Transverse colon (tissue), 4 donors: ENCODE measurements at places on chromosomes 6 and 20. TPM values are rescaled to one million over a fixed set of nuclear protein-coding genes. Genes with fewer than 3 reads are reported as not detected.
A peak's percentile ranks its signal among the peaks of the same experiment; 100 is the strongest.

DNA sequence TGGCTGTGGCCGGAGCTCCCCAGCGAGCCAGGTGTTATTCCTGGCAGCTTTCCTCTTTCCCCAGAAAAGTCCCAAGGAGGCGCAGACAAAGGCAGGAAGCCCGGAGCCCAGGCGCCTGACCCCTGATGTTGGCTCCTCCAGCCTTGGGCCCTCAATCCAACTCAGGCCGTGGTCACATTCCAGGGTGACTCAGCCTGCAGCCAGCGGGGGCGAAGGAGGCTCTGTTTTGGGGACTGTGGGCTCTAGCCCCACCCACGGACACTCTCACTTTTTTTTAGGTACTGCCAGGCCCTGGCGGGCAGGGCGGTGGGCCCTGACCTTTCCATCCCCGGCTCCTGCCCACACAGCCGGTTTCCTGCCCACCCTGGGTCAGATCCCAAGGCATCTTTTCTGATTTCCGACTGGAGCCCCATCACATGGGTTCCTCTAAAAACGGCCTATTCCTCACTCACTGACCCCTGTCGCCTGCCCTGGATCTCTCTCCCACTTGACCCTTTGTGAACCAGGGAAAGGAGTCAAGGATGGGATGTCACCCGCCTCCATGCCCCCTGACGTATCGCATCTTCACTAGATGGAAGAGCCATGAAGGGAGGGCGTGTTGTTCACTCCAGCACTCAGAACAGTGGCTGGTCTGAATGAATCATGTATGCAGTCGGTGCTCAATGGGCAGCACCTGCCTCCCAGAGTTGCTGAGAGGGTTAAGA, 5.5 kb downstream of the PTGIS start:
- H3K4me3 ChIP-seq, result no peak overlapping the region
- no peaks in the 10 kb centered on the region for H3K4me1 ChIP-seq
- H3K27me3 ChIP-seq, result peaks cover 24% of the 10 kb centered on the region
- peak overlapping the region; percentile 71 for H3K27ac ChIP-seq
- no peaks in the 10 kb centered on the region for H3K36me3 ChIP-seq
- DNase-seq, result peak; percentile 43

- no peak within 1 kb of the TSS for H3K27ac ChIP-seq
- no peaks in the 10 kb centered on the region for H3K27me3 ChIP-seq
- no peak for DNase-seq
- no peak within 1 kb of the TSS for H3K4me3 ChIP-seq
- no peaks in the 10 kb centered on the region for H3K36me3 ChIP-seq
Observed at GRCh38 chr20:45124365-45124764, at the start of gene WFDC12. WFDC12 (minus strand) TSS chr20:45124465; CDS start chr20:45124447, 18 bp downstream.

The PGBD1 gene
- total RNA-seq, result 3.0 TPM

- H3K27ac ChIP-seq, result no peak overlapping the region
- H3K27me3 ChIP-seq, result no peaks in the 10 kb centered on the region
- no peak for DNase-seq
- no peaks in the 10 kb centered on the region for H3K36me3 ChIP-seq
- H3K4me3 ChIP-seq, result no peak overlapping the region
Observed at GRCh38 chr6:158709809-158710208, 60.0 kb downstream of the SYTL3 start.

The KIF25 gene
- total RNA-seq, result not detected

The AFDN gene
- total RNA-seq, result 249 TPM

DNA sequence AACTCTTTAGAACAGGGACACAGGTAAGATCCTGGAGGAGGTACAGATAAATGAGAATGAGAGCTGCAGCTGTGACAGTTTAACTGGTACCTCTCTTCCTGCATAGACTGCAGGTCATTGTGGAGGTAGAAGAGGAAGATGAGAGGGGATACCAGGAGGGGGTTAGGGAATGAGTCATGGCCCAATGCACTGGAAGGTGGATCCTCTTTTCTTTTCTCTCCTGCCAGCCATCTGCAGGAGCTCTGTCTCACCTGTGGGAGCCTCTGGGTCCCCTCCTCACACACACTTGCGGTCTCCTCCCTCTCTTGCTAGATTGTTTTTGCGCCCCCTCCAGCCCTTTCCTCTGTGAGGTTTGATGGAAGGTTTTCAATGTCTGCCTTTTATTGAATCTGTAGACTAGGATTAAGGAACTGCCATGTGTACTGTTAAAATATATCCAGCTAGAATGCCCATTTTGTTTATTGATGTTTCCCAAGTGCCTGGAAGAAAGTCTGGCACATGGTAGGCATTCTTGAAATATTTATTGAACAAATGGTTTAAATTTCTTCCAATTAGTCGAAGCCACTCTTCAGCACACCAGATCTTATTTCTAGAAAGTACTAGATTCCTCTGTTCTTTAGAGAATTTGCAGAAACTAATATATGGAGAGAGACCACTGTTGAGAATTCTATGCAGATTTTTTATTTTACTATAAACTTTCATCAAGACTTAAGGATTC, 13.0 kb downstream of the C6orf163 start:
- H3K36me3 ChIP-seq, result no peaks in the 10 kb centered on the region
- no peak overlapping the region for H3K4me3 ChIP-seq
- no peaks in the 10 kb centered on the region for H3K4me1 ChIP-seq

The AKAP12 gene
- 59.1 TPM for total RNA-seq

The XKR7 gene
- not detected for total RNA-seq

The RPS6KA2 gene
- total RNA-seq, result 16.5 TPM

GRCh38 chr20:49529470-49529869, 38.5 kb downstream of the PTGIS start:
- no peak overlapping the region for H3K27ac ChIP-seq
- H3K4me3 ChIP-seq, result no peak overlapping the region
- H3K36me3 ChIP-seq, result no peaks in the 10 kb centered on the region
- H3K27me3 ChIP-seq, result no peaks in the 10 kb centered on the region
- no peak for DNase-seq

GRCh38 chr6:104404377-104404776, 455.3 kb downstream of the HACE1 start:
- no peaks in the 10 kb centered on the region for H3K36me3 ChIP-seq
- H3K4me1 ChIP-seq, result no peaks in the 10 kb centered on the region
- no peak overlapping the region for H3K4me3 ChIP-seq

- peaks cover 52% of the 10 kb centered on the region for H3K27me3 ChIP-seq
- no peaks in the 10 kb centered on the region for H3K4me1 ChIP-seq
- no peak for DNase-seq
- no peaks in the 10 kb centered on the region for H3K36me3 ChIP-seq
- no peak overlapping the region for H3K4me3 ChIP-seq
Observed at GRCh38 chr20:64168381-64169090, 4.3 kb downstream of the MYT1 start.

The FRS3 gene
- 4.5 TPM for total RNA-seq

The BPIFA3 gene
- total RNA-seq, result not detected

DNA sequence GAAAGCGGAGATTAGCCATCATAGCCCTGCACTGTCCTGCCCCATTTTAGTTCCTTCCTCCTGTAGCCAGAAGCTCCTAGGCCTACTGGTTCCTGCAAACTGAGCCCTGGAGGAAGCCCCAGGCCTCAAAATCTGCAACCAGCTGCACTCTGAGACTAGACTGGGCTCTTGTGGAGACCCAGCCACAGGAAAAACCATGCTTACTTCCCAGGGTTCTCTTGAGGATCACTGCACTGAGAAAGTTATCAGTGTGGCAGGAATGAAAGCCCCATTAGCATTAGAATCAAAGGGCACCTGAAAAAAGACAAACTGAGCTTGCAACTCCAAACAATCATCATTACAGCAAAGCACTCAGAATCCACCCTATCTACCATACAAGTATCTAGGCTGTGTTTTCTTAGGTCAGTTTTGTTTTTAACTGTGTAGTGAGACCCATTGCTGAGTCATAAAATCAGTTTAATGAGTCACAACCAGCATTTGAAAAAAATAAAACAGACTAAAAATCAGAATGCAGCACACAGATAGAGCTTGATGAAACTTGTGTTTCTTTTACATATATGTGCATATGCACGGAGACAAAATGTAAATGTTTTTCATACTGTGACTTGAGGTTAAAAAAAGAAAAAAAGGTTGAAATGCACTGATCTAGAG, 91.0 kb downstream of the UNC5CL start:
- DNase-seq, result no peak
- no peaks in the 10 kb centered on the region for H3K4me1 ChIP-seq
- H3K36me3 ChIP-seq, result no peaks in the 10 kb centered on the region
- H3K27ac ChIP-seq, result no peak overlapping the region
- no peaks in the 10 kb centered on the region for H3K27me3 ChIP-seq
- H3K4me3 ChIP-seq, result no peak overlapping the region

DNA sequence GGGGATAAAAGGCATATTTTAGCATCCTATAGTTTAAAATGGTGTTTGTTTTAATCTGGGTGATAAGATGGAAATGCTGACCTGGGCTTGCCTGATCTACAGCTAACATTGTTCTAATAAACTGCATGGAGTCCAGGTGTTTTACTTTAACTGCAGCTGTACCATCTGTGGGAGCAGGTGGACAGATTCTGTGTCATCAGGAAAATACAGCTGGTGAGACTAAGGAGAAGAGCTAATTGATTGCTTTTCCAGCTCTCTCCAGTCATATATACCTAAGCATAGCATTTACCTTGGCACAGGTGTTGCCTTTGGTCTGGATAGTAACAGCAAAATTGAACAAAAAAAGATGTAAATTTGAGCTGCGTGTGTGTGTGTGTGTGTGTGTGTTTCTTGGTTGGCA, 31.6 kb downstream of the CBFA2T2 start:
- no peaks in the 10 kb centered on the region for H3K27me3 ChIP-seq
- H3K36me3 ChIP-seq, result no peaks in the 10 kb centered on the region
- H3K4me3 ChIP-seq, result no peak overlapping the region

DNA sequence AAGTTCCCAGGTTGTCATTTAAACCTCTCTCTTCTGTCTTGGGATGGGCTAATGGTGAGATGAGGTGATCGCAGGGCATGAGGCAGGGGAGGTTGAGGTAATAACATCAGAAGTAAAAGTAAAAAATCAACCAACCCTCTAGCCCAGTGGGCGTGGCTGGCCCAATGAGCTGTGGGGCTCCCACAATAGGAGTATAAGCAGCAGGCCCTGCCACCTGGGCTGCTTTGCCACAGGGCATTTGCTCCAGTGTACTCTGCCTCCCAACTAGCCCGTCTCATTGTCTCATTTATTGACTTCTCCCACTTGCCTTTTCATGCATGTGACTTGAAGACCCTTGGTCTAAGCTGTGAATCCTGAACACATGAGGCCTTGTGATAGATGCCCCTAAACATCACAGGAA, 62.8 kb downstream of the PHACTR3 start:
- H3K27me3 ChIP-seq, result peaks cover 4% of the 10 kb centered on the region
- no peak for DNase-seq
- no peaks in the 10 kb centered on the region for H3K4me1 ChIP-seq
- no peak overlapping the region for H3K4me3 ChIP-seq

GRCh38 chr6:32685603-32686002, 19.1 kb upstream of the HLA-DQB1 start:
- peaks cover 34% of the 10 kb centered on the region for H3K27me3 ChIP-seq
- H3K36me3 ChIP-seq, result no peaks in the 10 kb centered on the region
- no peak overlapping the region for H3K27ac ChIP-seq
- H3K4me1 ChIP-seq, result no peaks in the 10 kb centered on the region
- no peak overlapping the region for H3K4me3 ChIP-seq

GRCh38 chr20:4202441-4202840, 187.1 kb upstream of the RNF24 start:
- peaks cover 3% of the 10 kb centered on the region for H3K27me3 ChIP-seq
- H3K4me3 ChIP-seq, result no peak overlapping the region
- no peak overlapping the region for H3K27ac ChIP-seq
- no peaks in the 10 kb centered on the region for H3K36me3 ChIP-seq
- H3K4me1 ChIP-seq, result no peaks in the 10 kb centered on the region
- no peak for DNase-seq

GRCh38 chr6:56343295-56343694, 95.9 kb upstream of the COL21A1 start:
- no peaks in the 10 kb centered on the region for H3K27me3 ChIP-seq
- no peak overlapping the region for H3K4me3 ChIP-seq
- no peak overlapping the region for H3K27ac ChIP-seq
- H3K4me1 ChIP-seq, result no peaks in the 10 kb centered on the region
